ENCODE measurements at places on chromosomes 16 and 17.

- no peak for DNase-seq
These were observed 40.6 kb upstream of the MYOCD start for GRCh38 chr17:12625092-12625491.

GRCh38 chr16:74438492-74438979, 17.3 kb upstream of the CLEC18B start:
- DNase-seq = no peak

GRCh38 chr16:28935346-28935745, 3.6 kb downstream of the CD19 start:
- DNase-seq = no peak

DNA sequence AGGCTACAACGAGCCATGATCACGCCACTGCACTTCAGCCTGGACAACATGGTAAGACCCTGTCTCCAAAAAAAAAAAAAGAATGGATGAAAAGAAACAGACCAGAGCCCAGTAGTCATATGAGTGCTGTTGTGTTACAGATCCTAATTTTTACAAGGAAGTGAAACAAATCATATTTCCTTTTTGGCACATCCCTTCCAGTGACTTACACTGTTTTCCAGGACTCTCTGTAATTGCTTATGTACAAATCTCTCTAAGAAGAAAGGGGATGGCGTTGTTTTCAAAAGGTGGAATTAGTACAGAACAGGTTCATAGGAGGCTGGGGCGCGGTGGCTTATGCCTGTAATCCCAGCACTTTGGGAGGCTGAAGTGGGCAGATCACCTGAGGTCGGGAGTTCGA, 19.8 kb upstream of the ZNF594 start:
- DNase-seq = no peak

- DNase-seq = no peak
These were observed 73.7 kb downstream of the IRX3 start for GRCh38 chr16:54212893-54213292.

- DNase-seq = no peak
These were observed 23.2 kb downstream of the KRT23 start for GRCh38 chr17:40914075-40914855.

DNA sequence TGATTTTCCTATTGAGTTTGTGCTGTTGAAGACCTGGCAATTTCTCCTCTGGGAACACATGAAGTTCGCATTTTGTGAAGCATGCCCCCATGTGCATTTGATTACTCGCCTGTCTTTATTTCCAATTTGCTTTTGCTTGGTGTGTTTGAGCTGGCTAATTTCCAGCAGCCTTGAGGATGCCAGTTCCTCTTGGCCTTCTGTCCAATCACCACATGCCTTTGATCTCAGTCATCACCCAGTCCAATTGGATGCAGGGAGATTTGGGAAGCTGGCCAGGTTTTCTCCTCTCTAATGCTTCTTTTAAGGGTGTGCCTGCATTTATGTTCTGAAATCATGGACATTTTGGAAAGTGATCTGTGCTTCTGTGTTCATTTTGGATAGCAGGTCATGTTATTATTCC, 3.8 kb upstream of the TMEM100 start:
- peak; percentile 28 for DNase-seq

GRCh38 chr17:74082886-74083285, 120.6 kb upstream of the RPL38 start:
- no peak for DNase-seq

DNA sequence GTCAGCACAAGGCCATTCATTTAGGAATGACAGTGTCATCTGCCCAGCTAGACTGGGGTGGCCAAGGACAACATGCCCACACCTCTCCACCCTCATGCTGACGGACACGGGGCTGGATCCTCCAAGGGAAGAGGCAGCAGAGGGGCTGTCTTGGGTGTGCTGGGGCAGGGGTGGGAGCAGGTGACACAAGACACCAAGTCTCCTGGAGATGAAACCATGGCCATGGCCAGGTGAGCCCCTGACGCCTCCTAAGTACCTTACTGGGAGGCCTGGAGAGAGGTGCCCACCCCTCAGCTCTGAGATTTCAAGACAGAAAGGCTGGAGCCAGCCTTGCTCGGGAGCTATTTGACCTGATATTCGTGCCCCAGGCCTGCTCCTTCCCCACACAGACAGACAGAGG, 9.0 kb upstream of the RASD1 start:
- no peak for DNase-seq

DNA sequence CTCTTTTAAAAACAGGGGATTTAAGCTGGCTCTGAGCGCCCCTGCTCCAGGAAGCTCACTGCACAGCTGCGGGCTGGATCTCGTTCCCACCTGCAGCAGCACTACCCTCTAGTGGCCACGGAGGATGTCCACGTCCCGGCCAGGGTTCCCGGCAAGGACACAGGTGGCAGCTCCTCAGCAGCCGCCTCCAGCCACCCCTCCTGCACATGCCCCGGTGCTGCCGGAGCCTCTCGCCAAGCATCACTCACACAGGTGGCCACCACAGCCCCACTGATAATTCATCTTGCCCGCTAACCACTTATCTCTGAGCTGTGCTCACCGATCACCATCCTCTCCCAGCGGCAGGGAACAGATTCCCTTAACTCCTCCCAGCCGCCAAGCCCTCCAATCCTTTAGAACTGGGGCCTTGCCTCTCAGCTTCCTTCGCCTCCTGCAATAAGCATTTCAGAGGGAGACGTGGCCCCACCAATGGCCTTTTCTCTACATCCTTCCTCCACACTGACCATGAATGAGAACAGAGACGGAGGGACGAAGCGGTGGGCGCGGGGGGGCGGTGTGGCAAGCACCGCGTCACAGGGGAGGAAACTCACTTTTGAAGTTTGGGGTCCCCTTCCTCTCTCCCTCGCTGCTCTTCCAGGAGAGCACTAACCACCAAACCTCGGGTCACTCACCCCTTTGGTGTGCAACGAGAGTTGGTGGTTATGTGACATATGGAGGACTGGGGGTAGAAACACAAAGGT, 222.1 kb downstream of the RBFOX3 start:
- peak; percentile 45 for DNase-seq

GRCh38 chr16:62089715-62090114, 53.5 kb upstream of the CDH8 start:
- no peak for DNase-seq

DNA sequence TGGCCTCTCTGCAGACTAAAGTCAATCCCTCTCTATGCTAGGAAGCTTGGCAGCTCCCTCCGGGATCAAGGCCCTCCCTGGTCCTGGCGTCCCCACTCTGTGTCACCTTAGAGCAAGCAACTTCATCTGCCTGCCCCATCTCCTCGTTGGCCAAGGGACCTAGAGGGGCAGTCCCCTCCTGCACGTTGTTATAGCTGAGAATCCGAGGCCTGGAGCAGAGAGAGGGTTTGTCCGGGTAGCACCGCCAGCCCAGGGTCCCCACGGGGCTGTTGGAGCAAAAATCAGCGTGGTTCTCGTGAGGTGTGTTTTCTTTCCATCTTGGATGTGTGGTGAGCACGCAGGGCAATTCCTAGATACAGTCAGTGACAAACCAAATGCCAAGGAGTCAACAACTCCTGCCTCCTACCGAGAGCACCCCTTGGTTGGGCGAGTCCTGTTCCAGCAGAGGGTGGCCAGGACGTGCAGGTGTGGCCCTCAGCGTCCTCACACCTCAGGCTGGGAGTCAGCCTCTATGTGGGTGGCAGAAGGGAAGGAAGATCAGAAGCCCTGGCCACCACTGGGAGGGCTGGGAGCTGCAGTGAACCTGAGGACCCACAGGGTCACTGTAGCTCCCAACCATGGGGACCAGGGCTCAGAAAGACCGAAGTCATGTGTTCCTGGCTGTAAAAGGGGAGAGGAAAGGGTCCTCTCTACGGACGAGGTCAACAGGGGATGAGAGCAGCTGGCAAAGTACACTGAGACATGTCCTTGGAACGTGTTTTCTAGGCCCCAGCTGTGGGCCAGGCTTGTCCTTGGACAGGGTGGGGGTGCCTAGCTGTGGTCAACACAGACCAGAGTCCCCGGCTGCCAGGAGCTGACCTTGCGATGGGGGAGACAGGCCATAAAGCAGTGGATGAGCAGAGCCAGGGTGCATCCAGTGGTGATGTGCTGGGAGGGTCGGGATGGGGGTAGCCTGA, 85.6 kb upstream of the CIBAR2 start:
- DNase-seq = no peak

- no peak for DNase-seq
These were observed 24.6 kb downstream of the COG7 start for GRCh38 chr16:23428351-23428750.

DNA sequence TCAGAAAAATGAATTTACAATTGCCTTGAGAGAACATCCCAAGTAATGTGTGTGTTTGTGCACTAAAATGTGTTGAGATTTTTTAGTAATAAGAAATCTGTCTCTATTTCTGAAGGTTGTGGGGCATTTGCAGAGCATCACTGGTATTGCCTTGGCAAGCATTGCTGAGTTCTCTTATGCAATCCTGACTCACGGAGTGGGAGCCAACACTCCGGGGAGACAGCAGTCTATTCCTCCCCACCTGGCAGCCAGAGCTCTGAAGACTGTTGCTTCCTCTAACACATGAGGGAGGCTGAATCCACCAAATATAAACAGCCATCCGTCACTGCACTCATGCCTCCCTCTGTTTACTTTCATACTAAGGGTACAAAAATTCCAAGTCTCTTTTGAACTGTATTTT, 10.6 kb downstream of the CNTD1 start:
- no peak for DNase-seq

- no peak for DNase-seq
These were observed 782.9 kb upstream of the SOX9 start for GRCh38 chr17:71337938-71338337.

DNA sequence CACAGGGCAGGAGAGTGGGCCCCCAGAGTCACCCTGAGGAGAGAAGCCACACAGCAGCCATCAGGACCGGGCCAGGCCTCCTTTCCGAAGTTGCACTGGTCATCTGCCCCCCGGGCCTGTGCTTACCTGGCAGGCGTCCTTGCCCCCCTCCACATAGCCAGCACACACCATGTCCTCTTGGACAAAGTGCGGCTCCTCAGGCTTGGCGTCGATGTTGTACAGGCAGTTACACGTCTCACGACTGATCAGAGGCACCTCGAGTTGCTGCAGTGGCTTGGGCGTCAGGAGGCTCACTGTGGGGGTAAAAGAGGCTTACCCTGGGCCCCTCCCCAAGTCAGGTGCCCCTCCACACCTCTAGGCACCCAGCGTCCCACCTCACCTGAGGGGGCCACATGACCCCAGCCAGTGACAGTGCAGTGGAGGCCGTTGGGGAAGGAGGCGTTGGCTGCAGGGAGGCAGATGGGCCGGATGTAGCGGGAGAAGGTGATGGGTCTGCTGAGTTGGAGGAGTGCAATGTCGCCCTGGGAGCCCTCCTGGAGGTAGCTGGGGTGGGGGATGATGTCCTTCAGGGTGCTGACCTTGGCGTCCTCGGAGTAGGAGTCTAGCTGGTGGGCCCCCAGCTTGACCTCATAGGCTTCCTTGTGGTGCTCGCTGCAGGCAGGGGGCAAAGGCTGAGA, 3.1 kb downstream of the PRSS8 start:
- DNase-seq = no peak

- DNase-seq = no peak
These were observed 125.6 kb downstream of the KCNJ18 start for GRCh38 chr17:21817791-21818364.

- no peak for DNase-seq
These were observed 149.7 kb downstream of the RPTOR start for GRCh38 chr17:80694085-80694991.

- DNase-seq = no peak
These were observed 7.5 kb downstream of the N4BP1 start for GRCh38 chr16:48602356-48603014.

DNA sequence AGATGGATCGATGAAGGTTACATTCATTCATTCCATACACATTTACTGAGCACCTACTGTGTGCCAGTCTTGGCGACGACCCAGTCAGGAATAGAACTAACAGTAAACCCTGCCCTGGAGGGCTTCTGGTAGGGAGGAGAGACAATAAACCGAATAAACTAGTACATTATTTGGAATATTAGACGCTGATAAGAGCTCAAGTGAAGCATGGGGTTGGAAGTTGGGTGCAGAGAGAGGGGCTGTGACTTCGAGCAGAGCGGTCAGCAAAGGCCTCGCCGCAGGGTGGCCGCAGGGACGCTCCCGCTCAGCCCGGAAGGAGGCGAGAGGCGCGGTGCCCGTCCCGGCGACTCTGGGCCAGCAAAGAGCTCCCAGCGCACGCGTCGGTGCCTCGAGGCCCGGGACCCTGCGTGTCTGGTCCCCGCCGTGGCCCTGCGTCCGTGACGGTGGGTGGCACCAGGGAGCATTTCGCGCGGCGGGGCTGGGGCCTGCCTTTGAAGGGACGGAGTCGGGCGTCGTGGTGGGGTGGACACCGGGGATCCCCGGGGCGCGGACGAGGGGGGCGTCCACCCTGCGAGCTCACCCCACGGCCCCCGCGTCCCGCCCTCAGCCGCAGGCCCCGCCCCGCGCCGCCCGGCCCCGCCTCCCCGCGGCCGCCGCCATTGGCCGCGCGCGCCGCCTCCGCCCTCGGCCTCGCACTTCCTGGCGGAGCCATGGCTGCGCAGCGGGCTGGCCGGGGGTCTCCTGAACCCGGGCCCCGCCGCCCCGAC, at the start of gene KLHL36:
Gene KLHL36, plus strand, starts transcription at position 684 of the 767 bp plus-strand sequence. CDS start 2,357 bp downstream, outside the sequence.
- DNase-seq = peak; percentile 11

- DNase-seq = no peak
These were observed 9.3 kb upstream of the CNP start for GRCh38 chr17:41957031-41957868.

- DNase-seq = no peak
These were observed 38.2 kb downstream of the RTN4RL1 start for GRCh38 chr17:1986783-1987451.

DNA sequence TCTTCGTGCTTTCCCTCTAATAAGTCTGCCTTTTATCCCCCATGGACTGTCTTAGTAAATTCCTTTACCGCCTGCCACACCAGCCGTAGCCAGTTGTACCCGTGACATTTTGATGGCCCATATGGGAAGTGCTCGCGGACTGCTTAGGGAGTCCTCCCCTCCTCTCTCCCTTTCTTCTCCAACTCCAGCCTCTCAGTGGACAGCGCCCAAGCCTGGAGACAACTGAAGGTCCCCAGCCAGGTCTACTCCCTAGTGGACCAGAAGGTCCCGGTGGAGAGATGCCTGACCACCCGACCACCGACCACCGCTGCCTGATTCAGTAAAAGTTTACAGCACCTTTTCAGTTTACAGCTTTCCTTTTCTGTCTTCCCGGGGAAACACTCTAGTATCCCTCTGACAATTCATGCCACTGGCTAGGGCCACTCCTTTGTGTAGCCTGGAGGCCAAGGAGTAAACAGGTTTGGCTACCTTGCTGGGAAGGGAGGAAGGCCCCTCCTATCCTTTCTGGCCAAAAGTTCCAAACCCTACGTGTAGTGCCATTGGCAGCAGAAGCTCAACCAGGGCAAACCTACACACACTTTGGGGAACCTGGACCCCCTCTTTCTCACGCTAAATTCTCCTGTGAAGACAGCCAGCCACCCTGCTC, 18.0 kb downstream of the CTRB2 start:
- no peak for DNase-seq

DNA sequence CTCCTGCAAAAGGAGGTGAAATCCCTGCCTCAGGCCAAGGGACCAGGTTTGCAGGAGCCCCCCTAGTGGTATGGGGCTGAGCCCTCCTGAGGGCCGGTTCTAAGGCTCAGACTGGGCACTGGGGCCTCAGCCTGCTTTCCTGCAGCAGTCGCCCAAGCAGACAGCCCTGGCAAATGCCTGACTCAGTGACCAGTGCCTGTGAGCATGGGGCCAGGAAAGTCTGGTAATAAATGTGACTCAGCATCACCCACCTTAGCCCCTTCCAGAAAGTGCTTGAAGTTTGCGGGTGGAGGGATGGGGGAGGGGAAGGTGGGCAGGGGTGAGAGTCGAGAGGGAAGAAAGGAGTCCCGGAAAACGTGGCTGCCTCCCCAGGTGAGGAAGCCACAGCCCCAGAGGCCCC, 2.1 kb downstream of the MC1R start:
- no peak for DNase-seq

- DNase-seq = peak; percentile 62
These were observed 814 bp upstream of the RUNDC3A start for GRCh38 chr17:44307387-44308186.

- DNase-seq = no peak
These were observed 30.4 kb downstream of the CCDC182 start for GRCh38 chr17:57714665-57715180.

Data from RKO (cell line).